ENCODE measurements at places on chromosomes 6 and 20.

GRCh38 chr6:143374014-143374413 lies 76.5 kb downstream of the ADAT2 start:
- no peak for DNase-seq

DNA sequence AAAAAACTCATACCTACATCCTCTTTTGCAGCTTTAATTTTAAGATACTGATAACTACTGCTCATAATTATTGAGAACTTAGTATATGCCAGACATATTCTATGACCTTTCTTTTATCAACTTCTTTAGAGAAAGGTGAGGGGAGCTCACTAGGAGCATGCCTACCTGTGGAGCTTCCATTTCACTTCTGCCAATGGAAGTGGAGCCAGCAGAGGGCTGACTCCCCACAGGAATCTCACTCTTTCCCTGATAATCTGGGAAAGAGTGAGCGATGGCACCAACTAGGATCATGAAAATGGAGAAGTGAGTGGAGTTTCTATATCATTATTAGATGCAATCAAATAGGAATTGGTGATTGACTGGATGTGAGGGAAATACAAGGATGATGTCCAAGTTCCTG lies 484.9 kb downstream of the LMBRD1 start:
- no peak for DNase-seq

GRCh38 chr6:153167061-153167891 lies 36.2 kb upstream of the RGS17 start:
- DNase-seq = no peak

GRCh38 chr6:111952274-111952673 lies 79.0 kb upstream of the FYN start:
- DNase-seq = no peak

DNA sequence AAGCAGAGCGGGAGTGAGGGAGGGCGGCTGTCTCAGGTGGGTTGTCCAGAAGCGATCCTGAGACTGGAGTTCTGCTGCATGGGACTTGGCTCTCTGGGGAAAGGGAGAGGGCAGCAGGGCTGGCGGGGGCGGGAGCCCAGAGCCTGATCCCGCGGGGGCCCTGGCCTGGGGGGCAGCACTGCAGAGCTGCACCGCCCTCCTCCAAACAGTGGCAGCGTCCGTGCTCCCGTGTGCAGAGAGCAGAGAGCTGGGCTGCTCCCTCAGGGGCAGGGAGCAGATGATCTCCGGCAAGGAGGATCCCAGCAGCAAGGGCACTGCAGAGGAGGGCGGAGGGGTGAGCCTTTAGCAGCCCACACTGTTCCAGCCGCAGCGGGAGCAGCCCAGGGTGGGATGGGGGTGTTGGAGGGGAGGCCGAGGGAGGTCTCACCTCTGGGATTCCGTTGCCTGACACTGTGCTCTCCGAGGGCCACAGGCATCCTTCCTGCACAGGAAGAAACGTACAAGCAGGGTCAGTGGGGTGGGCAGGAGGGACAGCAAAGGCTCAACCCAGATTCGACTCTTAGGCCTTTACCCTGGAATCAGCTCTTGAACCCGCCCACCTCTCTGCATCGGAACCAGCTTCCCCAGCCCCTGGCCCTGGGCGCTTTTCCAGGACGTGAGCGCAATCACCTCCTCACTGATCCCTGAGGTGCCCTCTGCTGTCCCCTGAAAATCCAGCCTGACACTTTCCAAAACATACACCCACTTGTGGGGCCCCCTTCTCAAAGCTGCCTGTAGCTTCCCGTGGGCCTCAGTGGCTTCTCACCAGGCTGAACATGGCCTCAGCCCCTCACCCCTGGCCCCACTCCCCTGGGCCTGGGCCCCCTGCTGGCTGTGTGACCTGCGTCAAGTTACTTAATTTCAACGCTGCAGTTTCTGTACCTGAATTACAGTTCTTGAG lies 32.6 kb upstream of the ZBP1 start:
- no peak for DNase-seq

GRCh38 chr20:56974499-56975250 lies 291.8 kb downstream of the BMP7 start:
- peak; percentile 17 for DNase-seq

DNA sequence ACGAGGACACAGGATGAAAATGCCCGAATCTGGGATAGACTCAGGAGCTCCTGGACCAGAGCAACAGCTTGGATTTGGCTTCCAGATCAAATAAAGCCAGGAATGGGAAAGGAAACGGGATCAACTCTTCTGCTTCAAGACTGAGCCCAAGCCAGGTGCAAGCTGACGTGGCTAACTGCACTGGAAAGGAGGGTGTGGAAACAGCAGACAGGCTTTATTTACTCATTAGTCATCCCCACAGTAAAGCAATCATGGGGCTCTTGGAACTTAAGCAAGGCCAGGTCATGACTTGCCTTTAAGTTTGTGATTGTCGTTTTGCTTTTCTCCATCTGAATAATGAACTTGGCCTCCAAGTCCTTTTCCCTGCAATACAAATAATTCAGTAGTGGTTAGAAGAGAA lies 45.2 kb downstream of the KIF16B start:
- DNase-seq = no peak

Measured in Kasumi-1 (cell line).